ENCODE measurements at places on chromosomes 2 and 18.

DNA sequence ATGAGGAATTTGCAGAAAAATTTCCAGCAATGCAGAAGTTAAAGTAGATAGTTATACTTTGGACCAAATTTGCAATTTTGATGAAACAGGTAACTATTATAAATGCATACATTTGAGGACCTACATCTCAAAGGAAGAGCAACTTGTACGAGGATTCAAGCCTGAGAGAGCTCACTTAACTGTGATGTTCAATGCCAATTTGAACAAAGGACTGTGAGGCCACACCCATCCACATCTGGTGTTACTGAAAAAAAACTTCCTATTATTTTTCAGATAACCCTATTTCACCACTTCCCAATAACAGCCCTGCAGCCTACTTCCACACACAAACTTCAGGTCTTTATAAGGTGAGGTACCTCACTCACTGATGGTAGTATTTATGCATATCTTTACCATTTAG, 203.5 kb upstream of the NABP1 start:
- DNase-seq: peak; percentile 25

GRCh38 chr2:44171018-44171417, 2.3 kb downstream of the PPM1B start:
- peak; percentile 21 for DNase-seq

GRCh38 chr18:2570772-2571199, 519 bp downstream of the METTL4 start:
- DNase-seq: peak; percentile 83

DNA sequence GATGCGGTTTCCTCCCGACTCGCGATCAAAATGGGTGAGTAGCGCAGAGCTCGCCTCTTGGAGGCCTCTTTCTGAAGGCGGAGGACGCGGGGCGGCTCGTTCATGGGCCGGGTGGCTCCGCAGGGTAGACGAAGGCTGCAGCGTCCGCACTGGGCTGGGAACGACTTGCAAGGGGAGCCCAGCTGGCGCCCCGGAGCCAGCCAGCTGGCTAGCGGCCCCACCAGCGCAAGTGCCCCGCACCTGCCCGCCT, 328 bp upstream of the PASK start:
- DNase-seq: no peak

- no peak for DNase-seq
Measured at GRCh38 chr2:173232956-173233744, 121.5 kb upstream of the CDCA7 start.

- no peak for DNase-seq
Measured at GRCh38 chr2:176148751-176149421, 2.5 kb upstream of the HOXD4 start.

GRCh38 chr2:159230145-159230877, 56.2 kb downstream of the WDSUB1 start:
- no peak for DNase-seq

GRCh38 chr2:230925443-230925878, 419 bp upstream of the GPR55 start:
- no peak for DNase-seq

DNA sequence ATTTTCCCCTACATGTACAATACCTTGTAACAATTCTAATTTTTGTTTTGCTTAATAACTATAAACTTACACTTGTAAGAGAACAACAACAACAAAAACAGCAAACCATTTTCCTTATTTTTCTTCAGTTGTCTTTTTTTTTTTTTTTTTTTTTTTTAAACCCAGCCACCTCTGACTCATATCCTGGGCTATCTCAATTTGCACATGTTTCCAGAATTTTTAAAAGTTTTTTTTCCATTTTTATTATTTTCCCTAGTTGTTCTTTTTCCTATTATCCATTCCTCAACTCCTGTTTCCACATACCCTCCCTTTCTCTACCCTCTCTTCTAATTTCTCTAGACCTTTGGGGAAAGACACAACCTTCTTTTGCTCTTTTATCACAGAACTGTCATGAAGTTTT, 112.5 kb downstream of the EFEMP1 start:
- peak; percentile 61 for DNase-seq

DNA sequence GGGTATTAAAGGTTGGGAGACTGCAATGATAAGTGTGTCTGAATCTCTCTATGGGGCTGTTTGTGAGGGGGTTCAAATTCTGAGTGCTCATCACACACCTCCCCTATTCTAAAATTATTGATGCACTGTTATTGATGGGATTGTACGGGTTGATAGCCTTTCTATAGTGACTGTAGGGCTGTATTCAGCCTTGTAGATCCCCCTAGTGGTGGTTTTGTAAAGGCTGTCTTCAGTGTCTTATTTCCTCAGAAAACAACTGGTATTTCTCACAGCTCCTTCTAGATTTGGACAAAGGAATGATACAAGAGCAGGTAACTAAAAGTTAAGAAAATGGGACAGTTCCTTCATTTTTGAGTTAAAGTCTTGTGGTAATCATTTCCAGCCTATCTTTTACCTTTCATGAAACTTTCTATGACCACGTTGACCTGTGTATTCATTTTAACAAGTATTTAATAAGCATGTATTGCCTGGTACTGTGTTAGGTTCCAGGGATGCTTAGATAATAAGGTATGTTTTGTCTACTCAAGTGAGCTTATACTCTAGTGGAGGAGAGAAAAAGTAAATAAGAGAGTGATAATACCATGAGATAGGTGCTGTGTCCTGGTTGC, 21.2 kb downstream of the SMAD4 start:
- peak; percentile 62 for DNase-seq

DNA sequence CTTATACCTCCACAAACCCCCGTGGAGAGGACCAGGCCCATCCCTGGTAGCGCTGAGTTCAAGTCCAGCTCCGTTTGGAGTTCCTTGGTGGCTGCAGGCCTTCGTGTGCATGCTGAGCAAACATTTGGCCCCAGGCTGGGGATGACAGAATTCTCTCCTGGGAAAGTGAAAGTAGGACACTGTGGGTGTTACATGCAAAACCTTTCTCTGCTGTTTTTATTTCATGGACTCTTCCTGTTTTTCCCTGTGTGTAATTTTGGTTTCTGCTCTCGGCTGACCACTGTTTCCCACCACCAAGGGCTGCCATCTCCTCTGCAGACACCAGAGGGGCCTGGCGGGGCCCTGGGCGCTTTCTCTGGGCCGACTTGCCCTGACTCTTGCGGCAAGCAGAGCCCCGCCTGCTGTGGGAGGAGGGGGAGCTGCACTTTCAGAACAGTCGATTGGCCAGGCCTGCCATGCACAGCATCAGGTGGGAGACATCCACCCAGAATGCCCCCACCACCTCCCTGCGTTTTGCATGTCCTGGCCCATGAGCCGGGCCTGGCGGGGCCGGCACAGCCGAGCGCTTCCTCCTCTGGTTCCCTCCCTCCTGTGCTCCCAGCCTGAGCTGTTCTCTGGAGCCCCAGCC, 102.4 kb downstream of the CABLES1 start:
- DNase-seq: peak; percentile 68

GRCh38 chr2:216949700-216950413, 90.0 kb upstream of the TNP1 start:
- no peak for DNase-seq

DNA sequence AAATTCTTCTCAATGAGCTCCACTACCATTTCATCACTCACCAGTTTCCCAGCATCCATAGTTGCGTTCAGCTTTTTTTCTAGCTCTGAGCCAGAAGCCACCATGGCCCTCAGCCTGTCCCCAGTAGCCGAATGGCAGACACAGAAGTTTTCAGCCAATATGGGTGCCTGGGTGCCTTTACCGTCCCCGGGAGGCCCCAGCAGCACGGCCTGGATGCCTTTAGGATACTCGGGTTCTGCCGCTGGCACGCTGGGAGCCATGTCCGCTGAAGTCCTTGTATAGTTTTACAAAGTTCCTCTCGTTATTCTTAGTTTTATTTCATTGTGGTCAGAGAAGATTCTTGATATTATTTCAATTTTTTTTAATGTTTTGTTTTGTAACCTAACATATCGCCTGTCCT, 187.2 kb downstream of the MEMO1 start:
- DNase-seq: no peak

- peak; percentile 89 for DNase-seq
Measured at GRCh38 chr2:38462121-38462661, 85.1 kb upstream of the ATL2 start.

DNA sequence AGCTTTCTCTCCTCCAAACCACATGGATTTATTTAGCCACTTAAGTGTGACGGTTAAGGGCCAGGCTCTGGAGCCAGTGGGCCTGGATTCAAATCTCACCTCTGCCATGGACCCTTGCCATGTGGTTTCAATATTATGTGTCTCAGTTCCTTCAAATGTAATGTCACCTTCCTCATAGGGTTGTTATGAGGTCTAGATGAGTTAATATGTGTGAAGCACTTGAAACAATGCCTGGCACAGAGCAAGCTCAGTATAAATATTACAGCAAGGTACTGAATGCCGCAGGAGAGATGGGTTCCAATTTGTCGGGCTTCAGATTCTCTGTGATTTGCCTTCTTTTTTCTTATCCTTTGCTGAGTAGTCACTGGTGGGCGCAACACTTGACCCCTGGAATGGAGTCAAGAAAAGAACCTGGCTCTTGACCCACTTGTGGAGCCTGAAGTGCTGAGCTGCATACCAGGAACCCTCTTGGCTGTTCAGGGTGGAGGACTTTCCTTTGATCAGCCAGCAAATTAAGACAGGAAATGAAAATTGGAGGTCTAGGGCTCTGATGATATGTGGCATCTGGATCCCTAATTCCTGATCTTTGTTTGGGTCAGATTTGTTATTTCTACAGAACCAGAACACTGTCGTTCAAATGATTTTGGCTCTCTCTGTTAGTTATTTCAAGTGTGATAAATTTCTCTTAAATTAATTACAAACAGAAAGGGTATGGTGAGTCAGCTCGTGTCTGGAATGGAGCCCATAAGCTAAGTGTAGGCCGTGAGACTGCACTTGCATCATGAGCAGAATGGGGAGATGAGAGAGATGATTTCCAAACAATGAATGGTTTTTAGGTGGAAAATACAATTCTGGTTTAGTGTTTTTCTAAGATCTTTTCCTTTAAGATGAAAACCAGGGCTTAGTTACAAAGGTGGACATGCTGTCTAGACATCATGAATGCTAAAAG, 293.0 kb downstream of the KCNS3 start:
- DNase-seq: peak; percentile 69

DNA sequence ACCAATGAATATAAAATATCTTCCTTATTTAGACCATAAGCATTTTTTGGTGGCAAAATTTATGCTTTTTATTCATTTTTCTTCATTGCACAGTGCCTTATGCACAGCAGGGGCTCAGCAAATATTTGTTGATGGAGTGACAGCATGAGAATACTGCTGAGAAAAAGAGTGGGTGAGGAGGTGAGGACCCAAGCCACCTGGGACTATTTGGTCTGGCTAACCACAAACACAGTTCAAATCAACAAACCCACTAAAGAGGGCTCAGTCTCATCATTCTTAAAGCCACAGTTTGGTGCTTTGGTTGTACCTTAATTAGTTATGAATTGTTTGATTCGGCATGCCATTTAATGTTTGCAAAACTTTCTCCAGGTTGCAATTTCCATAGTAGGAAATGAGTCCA, 183.5 kb upstream of the ZNF521 start:
- DNase-seq: no peak

DNA sequence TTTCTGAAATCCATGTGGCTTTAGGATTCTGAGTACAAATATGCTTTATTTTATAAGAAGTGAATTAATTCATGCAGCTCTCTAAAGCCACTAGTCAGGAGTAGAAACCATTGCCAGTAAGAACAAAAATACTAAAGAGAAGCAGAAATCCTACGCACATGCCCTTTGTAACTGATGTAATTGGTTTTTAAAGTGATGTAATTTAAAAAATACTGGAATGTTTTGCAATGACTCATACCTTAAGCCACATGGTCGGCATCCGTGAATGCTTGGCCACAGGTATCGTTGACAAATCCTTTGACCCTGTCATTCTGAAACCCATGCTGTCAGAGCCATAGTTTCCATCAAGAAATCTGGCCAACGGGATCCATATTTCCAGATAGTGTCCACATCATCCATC, 213.3 kb downstream of the ACKR3 start:
- peak; percentile 31 for DNase-seq

- DNase-seq: no peak
Measured at GRCh38 chr2:46239175-46239846, 57.9 kb upstream of the EPAS1 start.

DNA sequence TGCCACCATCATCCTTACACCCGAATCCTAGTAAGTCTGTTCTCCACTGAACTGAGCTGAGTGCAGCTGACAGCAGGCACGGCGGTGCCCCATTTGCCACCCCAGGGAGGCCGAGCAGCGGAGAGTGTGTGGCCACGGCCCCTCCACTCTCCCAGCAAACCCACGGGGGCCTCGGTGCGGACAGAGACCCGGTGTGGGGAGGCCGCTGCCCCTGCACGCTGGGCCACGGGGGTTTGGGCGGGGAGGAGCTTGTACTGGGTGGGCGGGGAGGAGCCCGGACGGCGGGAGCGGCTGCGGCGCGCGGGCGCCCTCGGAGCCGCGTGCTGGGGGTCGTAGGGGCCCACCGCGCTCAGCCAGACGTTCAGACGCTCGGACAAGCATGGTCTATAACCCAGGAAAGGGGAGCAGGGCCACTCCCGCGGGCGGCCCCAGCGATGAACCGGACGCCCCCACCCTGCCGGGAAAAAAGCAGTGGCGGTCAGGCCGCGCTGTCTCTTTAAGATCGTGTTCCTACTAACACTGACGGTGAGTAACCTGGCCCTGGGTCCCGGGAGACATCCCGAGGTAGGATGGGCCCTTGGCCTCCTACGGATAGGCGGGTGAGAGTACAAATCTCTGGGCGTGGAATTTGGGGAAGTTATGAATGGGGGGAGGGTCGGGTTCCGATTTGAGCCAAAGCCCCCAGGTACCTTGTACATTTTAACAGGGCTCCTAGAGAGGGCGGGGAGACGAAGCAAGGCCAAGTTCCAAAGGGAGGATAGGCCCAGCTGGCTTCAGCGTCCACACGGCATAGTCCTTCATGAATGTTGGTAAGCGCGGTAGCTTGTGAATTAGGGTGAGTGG, at the start of gene ITPRIPL1:
Gene ITPRIPL1, plus strand, starts transcription at position 277 of the 843 bp plus-strand sequence. Its CDS starts 523 bp downstream, at position 800.
- peak; percentile 37 for DNase-seq

DNA sequence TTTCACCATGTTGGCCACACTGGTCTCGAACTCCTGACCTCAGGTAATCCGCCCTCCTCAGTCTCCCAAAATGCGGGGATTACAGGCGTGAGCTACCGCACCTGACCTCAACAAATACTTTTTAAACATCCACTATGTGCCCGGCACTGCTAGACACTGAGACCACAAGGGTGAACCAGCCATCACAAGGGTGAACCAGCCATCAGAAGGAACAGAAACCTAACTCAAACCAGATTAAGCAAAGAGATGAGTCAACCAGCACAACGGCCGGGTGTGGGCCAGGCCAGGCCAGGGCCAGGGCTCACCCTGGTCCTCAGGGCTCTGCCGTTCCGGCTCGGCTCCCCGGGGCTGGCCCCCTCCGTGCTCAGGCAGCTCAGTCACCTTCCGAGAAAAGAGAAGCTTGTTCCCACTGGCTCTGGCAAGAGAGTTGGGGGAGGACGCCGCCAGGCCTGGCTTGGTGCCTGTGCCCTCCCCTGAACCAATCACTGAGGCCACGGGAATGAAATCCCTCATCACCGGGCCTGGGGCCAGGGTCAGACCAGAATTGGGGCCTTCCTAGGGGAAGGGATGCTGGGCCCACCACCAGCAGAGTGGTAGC, 4.4 kb downstream of the TEX44 start:
- DNase-seq: no peak
